ENCODE measurements at places on chromosomes 11 and 22.
A peak's percentile ranks its signal among the peaks of the same experiment; 100 is the strongest.

DNA sequence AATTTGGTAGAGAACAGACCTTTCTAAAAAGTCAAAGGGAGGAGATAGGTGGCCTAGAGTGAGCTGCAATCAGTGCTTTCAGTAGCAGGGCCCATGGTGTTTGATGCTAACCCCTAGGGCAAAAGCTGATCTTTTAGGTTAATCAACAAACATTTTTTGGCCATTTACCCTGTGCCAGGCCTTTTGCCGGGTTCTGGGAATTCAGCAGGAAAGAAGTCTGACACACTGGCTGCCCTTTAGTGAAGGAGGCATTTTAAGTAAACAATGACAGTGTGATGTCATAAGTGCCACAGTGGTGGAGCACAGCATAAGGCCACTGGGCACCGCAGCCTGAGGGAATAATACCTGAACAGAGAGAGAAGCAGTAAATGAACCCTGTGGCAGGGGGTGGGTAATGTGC is 29.0 kb downstream of the C22orf31 start:
- ATAC-seq, result no peak

GRCh38 chr11:3929649-3930048 is 74.2 kb downstream of the STIM1 start:
- peak; percentile 81 for ATAC-seq

- ATAC-seq, result no peak
Measured at GRCh38 chr11:95576146-95576845, 213.3 kb downstream of the FAM76B start.

DNA sequence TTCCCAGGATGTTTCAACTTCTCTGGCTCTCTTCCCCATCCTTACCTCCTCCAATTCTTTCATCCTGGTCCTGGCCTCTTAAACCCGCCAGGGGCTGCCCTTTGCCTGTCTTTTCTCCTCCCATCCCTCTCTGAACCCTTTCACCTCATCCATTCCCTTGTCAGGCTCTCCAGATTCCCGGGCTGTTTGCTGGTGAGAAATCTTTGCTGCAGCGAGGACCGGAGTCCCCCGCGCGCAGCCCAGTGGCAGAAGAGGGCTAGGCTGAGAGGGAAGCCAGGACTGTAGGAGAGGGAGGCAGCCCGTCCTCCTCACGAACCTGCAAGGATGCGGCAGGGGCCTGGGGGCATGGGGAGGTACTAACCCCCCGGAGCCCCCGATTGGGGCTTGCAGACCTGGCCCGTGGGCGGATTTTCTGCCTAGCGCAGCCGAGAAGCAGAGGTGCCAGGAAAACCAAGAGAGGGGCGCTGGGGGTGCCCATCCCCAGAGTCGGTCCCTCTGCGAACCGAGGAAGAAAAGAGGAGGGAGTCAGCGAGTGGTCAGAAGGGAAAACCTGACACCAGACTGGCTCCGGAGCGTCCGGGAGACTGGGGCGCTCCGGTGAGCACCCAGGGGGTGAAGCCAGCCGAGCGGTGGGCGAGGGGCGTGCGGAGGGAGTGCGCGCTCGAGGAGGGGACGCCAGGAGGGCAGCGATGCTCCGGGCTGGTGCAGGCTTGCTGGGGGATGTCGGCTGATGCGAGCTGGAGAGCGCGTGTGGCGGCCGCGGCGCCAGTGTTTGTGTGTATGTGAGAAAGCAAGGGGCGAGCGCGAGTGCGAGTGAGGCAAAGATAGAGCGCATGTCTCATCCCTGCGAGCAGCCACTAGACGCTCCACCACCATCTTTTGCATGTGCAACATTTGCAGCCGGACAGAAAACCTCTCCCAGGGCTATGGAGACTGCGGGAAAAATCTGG is at the start of gene GRIA4:
Gene GRIA4 (plus strand): TSS at position 242 of the 950 bp plus-strand sequence. CDS start 925 bp downstream, outside the sequence.
- peak; percentile 34 for ATAC-seq

DNA sequence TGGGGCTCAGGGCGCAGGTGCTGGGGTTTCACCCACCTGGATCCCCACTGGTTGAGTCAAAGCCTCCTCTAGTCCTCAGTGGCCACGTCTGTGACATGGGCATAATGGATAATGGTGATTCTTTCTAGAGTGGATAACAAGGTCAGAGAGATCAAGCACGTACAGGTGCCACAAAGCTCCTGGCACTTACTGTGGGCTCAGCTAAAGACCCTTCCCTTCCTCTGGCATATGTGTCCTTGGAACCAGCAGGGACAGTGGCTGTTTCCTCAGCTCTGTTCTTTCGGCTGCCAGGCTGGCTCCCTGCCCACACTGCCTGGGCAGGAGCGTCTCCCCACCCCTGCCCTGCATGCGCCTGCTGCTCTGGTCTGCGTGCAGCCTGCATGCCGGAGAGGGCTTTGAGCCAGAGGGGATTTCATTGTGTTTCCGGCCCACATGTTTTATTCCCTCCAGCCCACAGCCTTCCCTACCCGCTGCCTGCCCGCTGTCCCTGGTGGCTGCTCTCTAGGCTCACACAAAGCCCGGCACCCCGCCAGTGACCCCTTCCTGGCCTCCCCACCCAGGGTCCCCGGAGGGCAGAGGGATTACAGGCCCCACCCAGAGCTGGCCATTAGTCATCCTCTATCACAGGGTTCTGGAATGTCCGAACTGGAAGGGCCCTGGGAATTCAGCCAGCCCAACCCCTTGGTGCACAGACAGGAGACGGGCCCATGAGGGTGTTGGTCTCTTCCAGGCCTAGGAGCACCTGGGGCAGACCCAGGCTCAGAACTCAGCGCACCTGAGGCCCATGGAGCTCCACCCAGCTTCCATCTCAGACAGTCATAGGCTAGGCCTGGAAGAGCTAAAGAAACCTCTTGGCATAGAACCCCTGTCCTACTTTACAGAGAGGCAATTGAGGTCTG is 55.3 kb upstream of the GCAT start:
- peak; percentile 90 for ATAC-seq

GRCh38 chr11:77758331-77758730 is 62.2 kb downstream of the RSF1 start:
- no peak for ATAC-seq

DNA sequence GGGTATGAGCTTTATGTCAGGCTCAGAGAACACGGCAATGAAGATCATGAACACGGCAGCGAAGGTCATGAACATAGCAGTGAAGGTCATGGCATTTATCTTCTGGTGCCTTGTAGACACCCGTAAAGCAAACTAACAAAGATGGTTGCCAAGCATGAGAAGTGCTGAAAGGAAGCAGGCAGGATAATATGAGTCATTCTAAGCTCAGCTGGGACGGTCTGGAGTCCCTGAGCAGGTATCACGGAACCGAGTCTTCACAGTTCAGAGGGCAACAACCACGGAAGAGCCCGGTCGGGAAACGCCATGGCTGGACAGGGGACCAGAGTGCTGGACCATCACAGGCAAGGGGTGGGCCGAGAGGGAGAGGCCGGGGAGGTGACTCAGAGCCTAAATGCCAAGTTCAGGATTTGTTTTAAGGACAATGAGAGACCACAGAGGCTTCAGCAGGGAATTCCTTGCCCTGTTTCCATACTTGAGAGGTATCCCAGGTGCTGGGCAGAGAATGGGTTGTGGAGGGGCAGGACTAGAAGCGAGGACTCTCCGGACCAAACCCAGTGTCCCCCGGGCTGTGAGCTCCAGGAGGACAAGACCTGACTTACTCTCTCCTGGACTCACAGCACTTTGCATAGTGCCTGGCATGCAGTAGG is 13.1 kb upstream of the MS4A10 start:
- ATAC-seq, result no peak

- ATAC-seq, result no peak
Measured at GRCh38 chr11:130673698-130674097, 225.3 kb downstream of the ADAMTS15 start.

GRCh38 chr11:25938952-25939351 is 393.0 kb upstream of the ANO3 start:
- no peak for ATAC-seq

GRCh38 chr11:22193348-22194051 is 615 bp downstream of the ANO5 start:
- ATAC-seq, result peak; percentile 31

- peak; percentile 53 for ATAC-seq
Measured at GRCh38 chr11:79312617-79313529, 128.0 kb downstream of the TENM4 start.

GRCh38 chr22:26642465-26643417 is 14.6 kb upstream of the MIAT start:
- ATAC-seq, result no peak

DNA sequence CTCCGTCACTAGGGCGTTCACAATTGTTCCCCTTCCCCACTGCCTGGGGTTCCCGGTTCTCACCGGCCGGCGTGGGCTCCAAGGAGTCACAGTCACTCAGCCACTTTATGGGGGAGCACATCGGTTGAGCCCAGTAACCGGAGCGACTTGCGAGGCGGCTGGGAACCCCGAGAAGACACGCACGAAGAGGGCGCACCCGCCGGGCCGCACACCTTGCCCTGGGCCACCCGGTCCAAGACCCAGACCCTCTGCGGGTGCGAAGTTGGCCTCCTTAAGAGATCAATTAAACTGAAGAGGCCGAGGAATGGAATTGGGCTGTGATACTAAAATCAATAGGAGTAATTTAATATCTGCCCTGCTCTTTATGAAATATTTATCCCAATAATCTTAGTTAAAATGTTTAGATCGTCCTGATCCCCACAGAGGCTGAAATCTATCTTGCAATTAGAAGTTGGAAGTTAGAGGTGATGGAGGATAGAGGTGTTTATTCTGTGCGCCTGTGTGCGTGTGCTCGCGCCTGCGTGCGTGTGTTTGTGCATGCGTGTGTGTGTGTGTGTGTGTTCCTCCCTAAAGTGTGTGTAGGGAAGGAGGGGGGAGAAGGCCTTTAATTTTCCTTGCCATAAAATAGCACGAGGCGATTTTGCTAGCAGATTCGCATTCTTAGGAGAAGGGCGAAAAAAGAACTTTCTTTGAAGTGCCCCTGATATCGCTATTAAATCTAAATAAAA is 954 bp upstream of the MN1 start:
- ATAC-seq, result no peak

GRCh38 chr11:125465701-125466100 is 30.4 kb downstream of the FEZ1 start:
- ATAC-seq, result no peak

All from gastroesophageal sphincter (tissue), 4 donors.